ENCODE measurements at places on chromosomes 7 and 10.
A peak's percentile ranks its signal among the peaks of the same experiment; 100 is the strongest.

- no peak overlapping the region for H3K4me3 ChIP-seq
- H3K36me3 ChIP-seq: no peaks in the 10 kb centered on the region
- no peaks in the 10 kb centered on the region for H3K27me3 ChIP-seq
- DNase-seq: no peak
- H3K4me1 ChIP-seq: peaks cover 7% of the 10 kb centered on the region
Measured at GRCh38 chr7:44282601-44283171, 42.7 kb downstream of the CAMK2B start.

GRCh38 chr7:8228766-8229674 lies 32.9 kb downstream of the ICA1 start:
- no peaks in the 10 kb centered on the region for H3K4me1 ChIP-seq
- DNase-seq: no peak
- H3K4me3 ChIP-seq: no peak overlapping the region
- no peaks in the 10 kb centered on the region for H3K27me3 ChIP-seq
- H3K36me3 ChIP-seq: no peaks in the 10 kb centered on the region

GRCh38 chr7:96084881-96085553 lies 236.9 kb downstream of the SLC25A13 start:
- H3K4me3 ChIP-seq: no peak overlapping the region
- peaks cover 5% of the 10 kb centered on the region for H3K4me1 ChIP-seq
- H3K27ac ChIP-seq: no peak overlapping the region
- peak; percentile 68 for DNase-seq
- H3K27me3 ChIP-seq: no peaks in the 10 kb centered on the region

- H3K27ac ChIP-seq: no peak overlapping the region
- DNase-seq: no peak
- H3K4me3 ChIP-seq: no peak overlapping the region
- H3K4me1 ChIP-seq: peaks cover 28% of the 10 kb centered on the region
Measured at GRCh38 chr10:31070025-31070424, 38.4 kb upstream of the ZNF438 start.

DNA sequence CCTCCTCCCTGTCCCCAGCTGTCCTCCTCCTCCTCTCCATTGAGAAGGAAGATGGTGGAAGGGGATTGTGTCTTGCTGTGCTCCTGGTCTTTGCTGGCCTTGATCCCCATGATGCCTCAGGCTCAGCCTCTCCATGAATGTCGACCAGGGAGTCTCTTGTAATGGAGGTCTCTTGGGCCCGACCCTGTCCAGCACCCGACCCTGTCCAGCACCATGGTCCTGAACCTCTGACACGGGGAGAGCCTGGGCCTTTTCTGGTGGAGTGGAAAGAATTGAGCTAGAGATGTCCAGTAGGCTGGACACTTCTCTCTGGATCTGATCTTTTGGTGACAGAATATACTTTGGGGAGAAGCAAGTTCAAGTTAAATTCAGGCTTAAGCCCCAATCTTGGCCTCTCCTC lies 42.3 kb upstream of the HMX3 start:
- no peaks in the 10 kb centered on the region for H3K4me1 ChIP-seq
- no peaks in the 10 kb centered on the region for H3K27me3 ChIP-seq
- no peaks in the 10 kb centered on the region for H3K36me3 ChIP-seq
- DNase-seq: no peak

GRCh38 chr10:91589658-91590035 lies 43.2 kb downstream of the PPP1R3C start:
- no peak for DNase-seq
- no peaks in the 10 kb centered on the region for H3K27me3 ChIP-seq
- H3K27ac ChIP-seq: no peak overlapping the region
- H3K4me1 ChIP-seq: peaks cover 46% of the 10 kb centered on the region

DNA sequence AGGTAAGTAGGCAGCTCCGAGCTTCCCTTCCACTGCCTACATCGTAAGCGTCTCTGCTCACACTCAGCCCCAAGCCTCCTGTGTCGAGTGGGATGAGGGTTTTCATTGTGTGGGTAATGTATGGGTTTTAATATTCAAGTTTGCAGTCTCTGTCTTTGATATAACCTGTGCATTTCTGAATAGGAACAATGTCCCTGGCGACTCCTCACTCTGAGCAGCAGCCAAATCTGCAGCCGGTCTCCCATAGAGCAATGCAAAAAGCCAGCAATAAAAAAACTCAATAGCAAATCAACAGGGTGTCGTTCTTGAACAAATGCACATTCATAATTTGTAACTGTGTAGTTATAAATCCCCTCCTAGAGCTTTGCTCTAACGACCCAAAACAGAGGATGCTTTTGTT lies 33.4 kb downstream of the PPP1R17 start:
- DNase-seq: no peak
- H3K4me3 ChIP-seq: no peak overlapping the region
- no peaks in the 10 kb centered on the region for H3K4me1 ChIP-seq
- H3K36me3 ChIP-seq: no peaks in the 10 kb centered on the region
- no peaks in the 10 kb centered on the region for H3K27me3 ChIP-seq

- H3K4me3 ChIP-seq: no peak overlapping the region
- H3K27me3 ChIP-seq: no peaks in the 10 kb centered on the region
- no peak for DNase-seq
- no peak overlapping the region for H3K27ac ChIP-seq
- H3K4me1 ChIP-seq: no peaks in the 10 kb centered on the region
Measured at GRCh38 chr7:129746857-129747529, 135.5 kb downstream of the NRF1 start.

DNA sequence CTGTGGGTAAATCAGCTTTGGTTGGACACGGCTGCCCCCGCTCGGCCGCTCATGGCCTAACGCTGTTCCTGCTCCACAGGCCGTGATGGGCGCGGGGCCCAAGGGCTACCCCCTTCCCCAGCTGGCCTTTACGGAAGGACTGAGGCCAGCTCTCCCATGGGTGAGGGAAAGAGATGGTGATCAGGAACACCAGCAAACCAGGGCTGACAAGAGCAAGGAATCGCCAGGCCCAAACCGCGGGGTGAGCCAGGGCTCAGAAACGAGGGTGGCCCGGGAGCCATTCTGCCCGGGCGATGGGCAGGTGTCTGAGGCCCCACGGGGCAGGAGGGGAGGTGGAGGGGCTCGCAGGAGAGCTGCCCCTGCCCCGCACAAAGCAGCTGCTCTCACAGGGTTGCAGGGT lies 26.6 kb downstream of the GPER1 start:
- H3K4me3 ChIP-seq: no peak overlapping the region
- H3K27ac ChIP-seq: no peak overlapping the region
- peaks cover 10% of the 10 kb centered on the region for H3K4me1 ChIP-seq
- H3K27me3 ChIP-seq: no peaks in the 10 kb centered on the region
- no peaks in the 10 kb centered on the region for H3K36me3 ChIP-seq

- no peak overlapping the region for H3K27ac ChIP-seq
- DNase-seq: no peak
- H3K27me3 ChIP-seq: no peaks in the 10 kb centered on the region
Measured at GRCh38 chr7:69878591-69878990, 280.3 kb downstream of the AUTS2 start.

DNA sequence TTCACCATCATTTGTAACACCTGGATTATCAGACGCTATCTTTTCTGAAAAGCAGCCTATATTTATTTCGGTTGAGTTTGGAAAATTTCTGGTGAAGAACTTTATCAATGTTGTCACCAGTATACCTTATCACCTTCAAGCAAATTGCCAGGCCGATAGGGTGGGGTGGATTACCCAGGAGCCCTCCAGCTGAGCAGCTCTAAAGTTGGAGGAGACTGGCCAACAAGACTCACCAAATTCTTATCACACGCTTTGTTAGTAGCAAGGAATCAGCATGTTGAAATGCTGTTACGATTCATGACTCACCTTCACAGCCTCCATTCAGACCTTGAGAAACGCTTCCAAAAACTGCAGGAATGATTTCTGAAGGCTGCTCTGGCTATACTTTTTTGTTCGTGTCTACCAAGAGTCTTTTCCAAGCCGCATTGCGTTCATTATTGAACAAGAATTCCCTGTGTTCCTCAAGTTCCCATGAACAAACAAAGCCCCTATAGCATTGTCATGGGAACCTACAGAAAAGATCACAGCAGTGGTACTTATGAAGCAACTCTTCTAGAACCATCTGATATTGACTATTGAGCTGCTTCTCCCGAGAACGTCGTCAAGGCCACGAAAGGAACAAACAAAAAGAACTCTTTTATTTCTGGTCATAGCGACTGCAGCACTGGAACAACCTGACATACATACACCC lies 291.4 kb downstream of the SFMBT2 start:
- no peaks in the 10 kb centered on the region for H3K36me3 ChIP-seq
- H3K27ac ChIP-seq: no peak overlapping the region
- H3K4me3 ChIP-seq: no peak overlapping the region

DNA sequence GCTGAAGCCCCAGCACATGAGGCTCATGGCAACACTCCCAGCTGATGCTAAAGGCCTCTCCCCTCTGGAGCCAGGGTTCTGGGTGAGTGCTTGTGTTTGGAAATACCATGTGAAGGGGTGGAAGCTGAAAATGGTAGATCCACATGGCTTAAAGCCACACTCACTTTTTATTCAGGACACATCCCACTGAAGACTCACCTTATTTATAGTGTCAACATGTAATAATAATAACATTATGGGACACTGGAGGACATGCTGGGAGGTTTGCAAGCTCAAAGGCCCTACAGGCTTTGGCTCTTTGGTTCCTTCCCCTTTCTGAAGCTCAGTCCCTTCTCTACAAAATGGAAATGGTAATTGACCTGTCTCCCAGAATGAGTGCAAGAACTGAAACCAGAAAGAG lies 318.0 kb downstream of the GRID1 start:
- H3K27me3 ChIP-seq: no peaks in the 10 kb centered on the region
- H3K4me1 ChIP-seq: no peaks in the 10 kb centered on the region
- H3K27ac ChIP-seq: no peak overlapping the region
- no peak overlapping the region for H3K4me3 ChIP-seq
- no peaks in the 10 kb centered on the region for H3K36me3 ChIP-seq

DNA sequence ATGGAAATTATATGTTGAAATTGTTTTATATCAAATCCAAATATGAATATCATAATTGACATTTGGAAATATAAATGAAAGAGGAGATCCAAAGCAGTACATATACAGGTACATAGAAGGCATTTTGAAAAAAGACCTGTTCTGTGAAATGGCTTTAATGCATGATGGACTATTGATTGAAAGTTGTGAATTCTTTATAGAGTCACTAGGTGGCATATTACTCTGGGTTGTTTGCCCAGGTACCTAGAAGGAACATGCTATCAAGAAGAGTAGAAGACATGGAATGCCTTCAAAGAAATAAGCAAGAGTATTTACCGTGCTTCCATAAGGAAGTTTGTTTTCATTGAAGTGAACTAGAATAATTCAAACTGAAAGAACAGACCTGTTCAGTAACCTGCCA lies 160.0 kb upstream of the ANK3 start:
- H3K4me3 ChIP-seq: no peak overlapping the region
- no peaks in the 10 kb centered on the region for H3K36me3 ChIP-seq
- no peak overlapping the region for H3K27ac ChIP-seq

DNA sequence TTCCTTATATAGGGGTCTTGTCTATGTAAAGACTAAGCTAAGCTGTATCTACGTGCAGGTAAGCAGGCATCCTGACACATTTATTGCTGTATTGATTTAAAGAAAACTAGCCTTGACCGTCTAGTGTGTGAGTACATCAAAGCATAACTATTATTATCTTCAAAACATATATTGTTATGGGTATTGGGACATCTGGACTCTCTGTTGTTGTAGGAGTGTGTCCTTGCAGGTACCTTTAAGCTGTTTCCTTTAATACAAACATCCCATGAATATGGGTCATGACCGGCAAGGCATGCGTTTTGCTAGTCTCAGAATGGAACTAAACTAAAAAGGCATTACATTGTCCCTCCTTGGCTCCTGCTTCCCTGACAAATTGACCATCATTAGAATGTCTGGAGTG lies 35.1 kb upstream of the AKR1E2 start:
- no peaks in the 10 kb centered on the region for H3K36me3 ChIP-seq
- H3K27me3 ChIP-seq: no peaks in the 10 kb centered on the region
- H3K4me3 ChIP-seq: no peak overlapping the region
- no peak for DNase-seq

DNA sequence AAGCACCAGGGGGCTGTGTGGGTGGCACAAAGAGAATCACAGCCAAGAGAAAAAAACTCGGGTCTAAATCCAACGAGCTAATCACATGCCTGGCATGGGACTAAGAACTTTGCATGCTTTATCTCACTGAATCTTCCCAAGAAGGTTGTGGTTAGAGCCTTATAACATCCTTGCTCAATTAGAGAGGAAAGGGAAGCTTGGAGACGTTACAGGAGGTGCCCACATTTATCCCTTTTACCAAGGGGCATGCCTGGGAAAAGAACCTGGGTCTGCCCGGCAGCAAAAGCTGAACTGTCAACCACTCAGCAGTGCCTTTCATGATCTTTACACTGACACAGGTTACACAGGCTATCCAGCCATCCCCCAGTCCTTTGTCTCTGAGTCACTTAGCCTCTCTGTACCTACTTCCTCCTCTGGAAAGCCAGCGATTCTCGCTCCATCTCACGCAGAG lies 190.1 kb downstream of the PRPF18 start:
- H3K4me3 ChIP-seq: no peak overlapping the region
- H3K36me3 ChIP-seq: peaks cover 8% of the 10 kb centered on the region
- H3K27me3 ChIP-seq: no peaks in the 10 kb centered on the region
- DNase-seq: peak; percentile 55
- peaks cover 19% of the 10 kb centered on the region for H3K4me1 ChIP-seq

DNA sequence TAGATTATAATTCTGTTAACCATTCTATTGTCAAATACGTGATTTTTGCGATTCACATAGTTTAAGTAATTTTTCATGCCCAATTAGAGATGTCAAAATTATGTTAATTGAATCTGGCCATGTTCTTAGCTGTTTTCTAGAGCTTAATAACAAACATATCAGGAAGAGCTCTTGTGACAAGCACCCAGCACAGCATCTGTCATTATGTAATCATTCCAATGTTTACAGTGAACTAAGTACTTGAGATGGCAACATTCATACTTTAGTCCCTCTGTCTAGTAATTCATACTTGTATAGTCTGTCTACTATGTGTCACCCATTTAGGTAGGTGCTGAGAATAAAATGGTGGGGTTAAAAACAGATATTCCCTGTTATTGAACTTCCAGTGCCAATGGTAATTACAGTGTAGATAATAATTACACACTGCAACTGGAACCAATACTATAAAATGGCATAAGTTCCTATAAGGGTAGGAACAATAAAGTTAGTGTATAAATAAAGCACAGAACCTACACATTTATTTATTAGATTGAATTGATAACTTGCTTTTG lies 55.2 kb downstream of the ZEB1 start:
- H3K4me3 ChIP-seq: no peak overlapping the region
- peak; percentile 36 for DNase-seq
- no peaks in the 10 kb centered on the region for H3K4me1 ChIP-seq
- H3K27me3 ChIP-seq: no peaks in the 10 kb centered on the region
- H3K36me3 ChIP-seq: no peaks in the 10 kb centered on the region

- H3K36me3 ChIP-seq: no peaks in the 10 kb centered on the region
- H3K4me3 ChIP-seq: no peak overlapping the region
- DNase-seq: no peak
- H3K27ac ChIP-seq: no peak overlapping the region
- no peaks in the 10 kb centered on the region for H3K4me1 ChIP-seq
Measured at GRCh38 chr7:106234425-106234824, 50.4 kb downstream of the NAMPT start.

GRCh38 chr7:51973939-51974338 lies 657.3 kb upstream of the COBL start:
- DNase-seq: no peak
- H3K4me1 ChIP-seq: no peaks in the 10 kb centered on the region
- H3K36me3 ChIP-seq: no peaks in the 10 kb centered on the region
- H3K4me3 ChIP-seq: no peak overlapping the region
- H3K27ac ChIP-seq: no peak overlapping the region

- peak; percentile 70 for DNase-seq
- H3K27ac ChIP-seq: peak overlapping the region; percentile 90
- H3K4me3 ChIP-seq: peak overlapping the region; percentile 52
- H3K27me3 ChIP-seq: peaks cover 3% of the 10 kb centered on the region
- no peaks in the 10 kb centered on the region for H3K36me3 ChIP-seq
Measured at GRCh38 chr7:26155531-26156375, 3.8 kb downstream of the NFE2L3 start.

GRCh38 chr7:87170828-87171227 lies 18.6 kb downstream of the DMTF1 start:
- H3K27ac ChIP-seq: no peak overlapping the region
- peaks cover 79% of the 10 kb centered on the region for H3K36me3 ChIP-seq
- no peak for DNase-seq
- no peaks in the 10 kb centered on the region for H3K27me3 ChIP-seq
